ENCODE measurements at places on chromosomes 5 and 9. TPM values are rescaled to one million over a fixed set of nuclear protein-coding genes. Genes with fewer than 3 reads are reported as not detected.

SLC45A2 gene
- not detected for polyA plus RNA-seq

SPINK5 gene
- not detected for polyA plus RNA-seq

POLR1E gene
- polyA plus RNA-seq: 20.7 TPM

HSPB3 gene
- polyA plus RNA-seq: not detected

PRR16 gene
- polyA plus RNA-seq: not detected

ENHO gene
- polyA plus RNA-seq: 0.21 TPM

SH3GL2 gene
- not detected for polyA plus RNA-seq

SLC34A3 gene
- polyA plus RNA-seq: not detected

NAIP gene
- polyA plus RNA-seq: 2.2 TPM

SOHLH1 gene
- not detected for polyA plus RNA-seq

CDO1 gene
- not detected for polyA plus RNA-seq

SLC6A18 gene
- not detected for polyA plus RNA-seq

PCDHGC3 gene
- polyA plus RNA-seq: 0.14 TPM

GRXCR2 gene
- polyA plus RNA-seq: not detected

ZNF883 gene
- polyA plus RNA-seq: 0.76 TPM

SLC6A3 gene
- polyA plus RNA-seq: not detected

CER1 gene
- not detected for polyA plus RNA-seq

GADD45G gene
- polyA plus RNA-seq: not detected

FLT4 gene
- polyA plus RNA-seq: 0.68 TPM

RAB3C gene
- not detected for polyA plus RNA-seq

NUTM2F gene
- not detected for polyA plus RNA-seq

LYSMD3 gene
- polyA plus RNA-seq: 14.1 TPM

IFNA10 gene
- polyA plus RNA-seq: not detected

DEPDC1B gene
- not detected for polyA plus RNA-seq

IRX4 gene
- not detected for polyA plus RNA-seq

ARHGEF37 gene
- polyA plus RNA-seq: 0.47 TPM

LCN1 gene
- not detected for polyA plus RNA-seq

FOXI1 gene
- polyA plus RNA-seq: not detected

FAM169A gene
- polyA plus RNA-seq: 4.7 TPM

ITK gene
- 183 TPM for polyA plus RNA-seq

ZNG1F gene
- polyA plus RNA-seq: 6.4 TPM

FXN gene
- 84.7 TPM for polyA plus RNA-seq

LCN9 gene
- polyA plus RNA-seq: not detected

KCNMB1 gene
- polyA plus RNA-seq: not detected

RMND5B gene
- polyA plus RNA-seq: 56.8 TPM

FAM200C gene
- 0.25 TPM for polyA plus RNA-seq

S1PR3 gene
- polyA plus RNA-seq: not detected

NIM1K gene
- 0.18 TPM for polyA plus RNA-seq

MLANA gene
- 0.97 TPM for polyA plus RNA-seq

CCT5 gene
- polyA plus RNA-seq: 199 TPM

DENND4C gene
- polyA plus RNA-seq: 34.7 TPM

CCDC180 gene
- 0.76 TPM for polyA plus RNA-seq

LMX1B gene
- not detected for polyA plus RNA-seq

WDR38 gene
- polyA plus RNA-seq: not detected

SHISAL2B gene
- polyA plus RNA-seq: not detected

PRUNE2 gene
- not detected for polyA plus RNA-seq

SLC25A46 gene
- 31.9 TPM for polyA plus RNA-seq

Measured in naive thymus-derived CD4-positive, alpha-beta T cell (primary cell).